HT1080 (cell line): ENCODE measurements at places on chromosomes 16 and 17.
A peak's percentile ranks its signal among the peaks of the same experiment; 100 is the strongest.

DNA sequence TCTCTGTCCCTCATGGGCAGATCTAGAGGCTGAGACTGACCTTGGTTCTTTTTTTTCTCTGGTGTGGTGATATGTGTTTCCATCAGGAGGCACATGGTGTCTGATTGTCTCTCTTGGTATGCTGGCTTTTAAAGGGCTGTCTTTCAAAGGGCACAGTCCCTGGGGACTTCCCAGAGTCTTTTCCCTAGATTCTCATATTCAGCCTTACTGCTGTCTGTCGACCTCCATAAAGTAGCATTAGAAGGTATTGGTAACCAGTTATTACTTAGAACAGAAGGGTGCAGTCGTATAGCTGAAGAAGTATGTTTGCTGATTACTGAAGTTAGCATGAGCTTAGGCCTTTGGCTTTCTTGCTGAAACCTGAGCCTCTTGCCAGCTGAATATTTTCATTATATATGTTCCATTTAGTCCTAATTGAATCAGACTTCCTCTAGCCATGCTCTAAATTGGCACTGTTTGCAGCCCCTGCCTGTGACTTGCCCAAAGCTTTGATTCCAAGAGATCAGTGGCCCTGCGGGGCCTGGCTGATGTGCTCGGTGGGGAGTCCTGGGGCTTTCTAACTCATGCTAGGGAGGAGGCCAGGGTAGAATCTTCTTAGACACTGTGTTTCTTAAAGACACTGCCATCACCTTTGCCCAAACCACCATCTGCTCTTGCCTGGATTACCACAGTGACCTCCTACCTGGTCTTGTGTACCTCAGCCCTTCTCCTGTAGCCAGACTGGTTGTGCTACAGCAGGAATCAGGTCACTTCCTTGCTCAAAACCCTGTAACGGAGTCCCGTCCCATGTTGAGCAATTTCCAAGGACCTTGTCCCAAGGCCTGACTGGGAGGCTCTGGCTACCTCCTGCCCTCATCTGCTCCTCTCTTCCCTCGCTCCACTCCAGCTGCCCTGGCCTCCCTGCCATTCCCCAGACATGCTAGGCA is 71.5 kb downstream of the WWP2 start:
- DNase-seq, result no peak

DNA sequence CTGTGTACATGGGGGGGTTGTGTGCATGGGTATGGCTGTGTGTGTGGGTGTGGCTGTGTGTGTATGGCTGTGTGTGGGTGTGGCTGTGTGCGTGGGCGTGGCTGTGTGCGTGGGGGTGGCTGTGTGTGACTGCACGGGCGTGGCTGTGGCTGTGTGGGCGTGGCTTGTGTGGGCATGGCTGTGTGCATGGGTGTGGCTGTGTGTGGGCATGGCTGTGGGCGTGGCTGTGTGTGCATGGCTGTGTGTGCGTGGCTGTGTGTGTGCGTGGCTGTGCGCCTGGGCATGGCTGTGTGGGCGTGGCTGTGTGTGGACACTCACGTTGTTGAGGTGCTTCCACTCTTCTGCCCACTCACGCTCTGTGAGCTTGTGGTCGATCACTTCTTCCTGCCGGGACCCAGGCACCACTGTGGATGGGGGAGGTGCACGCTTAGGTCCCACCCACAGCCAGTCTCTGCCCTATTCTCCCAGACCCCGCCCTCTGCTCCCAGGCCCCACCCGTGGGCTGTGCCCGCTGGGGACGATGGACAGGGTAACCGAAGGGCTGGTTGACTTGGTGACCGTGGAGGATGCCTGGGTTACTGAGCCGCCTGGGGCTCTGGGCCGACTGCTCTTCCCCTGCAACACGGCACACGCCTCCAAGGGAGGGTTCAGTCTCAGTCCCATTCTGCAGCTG is 16.0 kb upstream of the PABPN1L start:
- DNase-seq, result no peak

- no peak for DNase-seq
Observed at GRCh38 chr16:62709794-62710193, 673.6 kb upstream of the CDH8 start.

DNA sequence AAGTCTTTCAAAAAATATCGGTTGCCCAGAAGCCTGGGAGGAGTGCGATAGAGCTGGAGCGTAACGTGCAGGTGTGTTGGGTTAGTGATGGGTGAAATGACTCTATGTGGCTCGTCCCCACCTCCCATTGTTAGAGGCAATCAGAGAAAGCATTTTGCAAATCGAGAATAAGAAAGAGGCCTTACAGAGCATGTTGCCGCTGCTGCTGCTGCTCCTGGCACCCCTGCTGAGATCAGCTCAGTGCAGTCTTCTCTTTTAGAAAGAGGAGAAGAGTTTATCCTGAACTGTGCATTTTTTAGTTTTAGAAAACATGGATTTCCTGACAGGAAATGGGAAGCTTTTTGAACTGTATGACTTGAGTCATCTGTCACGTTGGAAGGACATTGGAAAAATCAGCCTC is 774.5 kb upstream of the RBFOX1 start:
- DNase-seq, result no peak

DNA sequence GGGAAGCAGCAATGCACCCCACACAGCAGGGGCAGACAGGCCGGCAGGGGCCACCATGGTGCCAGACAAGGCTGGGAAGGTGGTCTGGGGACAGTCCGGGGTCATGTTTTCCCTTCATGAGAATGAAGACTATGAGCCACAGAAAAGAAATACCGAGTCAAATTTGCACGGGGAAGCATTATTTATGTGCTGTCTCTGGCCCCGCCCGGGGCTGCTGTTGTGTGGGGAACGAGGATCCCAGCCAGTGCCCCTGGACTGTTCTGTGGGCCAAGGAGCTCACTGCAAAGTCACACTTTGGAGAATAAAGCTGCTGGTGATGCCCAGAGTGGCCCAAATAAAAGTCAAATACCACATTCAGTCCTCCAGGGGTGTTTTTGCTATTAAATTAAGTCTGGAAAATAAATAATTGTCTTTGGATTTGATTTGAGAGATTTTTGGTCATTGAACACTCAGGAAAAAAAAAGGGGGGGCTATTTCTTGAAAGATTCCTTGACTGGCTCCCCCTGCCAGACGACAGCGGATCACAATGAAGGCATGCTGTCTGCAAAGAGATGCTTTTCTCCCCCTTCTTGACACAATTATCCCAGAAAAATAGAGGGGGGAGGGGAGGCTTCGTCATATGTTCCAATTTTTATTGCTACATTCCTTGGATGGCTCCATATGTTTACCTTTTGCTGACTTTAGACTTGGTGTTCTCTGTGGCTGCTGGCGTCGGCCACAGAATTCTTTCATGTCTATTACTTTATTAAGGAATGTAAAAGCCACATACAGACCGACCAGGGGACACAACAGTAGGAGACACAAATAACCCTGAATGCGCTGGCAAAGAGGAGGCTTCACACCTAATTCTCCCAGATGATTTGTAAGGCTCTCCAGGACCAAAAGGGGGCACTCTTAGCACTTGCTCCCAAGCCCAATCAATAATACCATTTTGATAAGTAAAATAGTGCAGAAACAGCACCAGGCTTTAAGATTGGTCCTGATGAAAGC is 27.1 kb upstream of the ANKFN1 start:
- DNase-seq, result peak; percentile 68

DNA sequence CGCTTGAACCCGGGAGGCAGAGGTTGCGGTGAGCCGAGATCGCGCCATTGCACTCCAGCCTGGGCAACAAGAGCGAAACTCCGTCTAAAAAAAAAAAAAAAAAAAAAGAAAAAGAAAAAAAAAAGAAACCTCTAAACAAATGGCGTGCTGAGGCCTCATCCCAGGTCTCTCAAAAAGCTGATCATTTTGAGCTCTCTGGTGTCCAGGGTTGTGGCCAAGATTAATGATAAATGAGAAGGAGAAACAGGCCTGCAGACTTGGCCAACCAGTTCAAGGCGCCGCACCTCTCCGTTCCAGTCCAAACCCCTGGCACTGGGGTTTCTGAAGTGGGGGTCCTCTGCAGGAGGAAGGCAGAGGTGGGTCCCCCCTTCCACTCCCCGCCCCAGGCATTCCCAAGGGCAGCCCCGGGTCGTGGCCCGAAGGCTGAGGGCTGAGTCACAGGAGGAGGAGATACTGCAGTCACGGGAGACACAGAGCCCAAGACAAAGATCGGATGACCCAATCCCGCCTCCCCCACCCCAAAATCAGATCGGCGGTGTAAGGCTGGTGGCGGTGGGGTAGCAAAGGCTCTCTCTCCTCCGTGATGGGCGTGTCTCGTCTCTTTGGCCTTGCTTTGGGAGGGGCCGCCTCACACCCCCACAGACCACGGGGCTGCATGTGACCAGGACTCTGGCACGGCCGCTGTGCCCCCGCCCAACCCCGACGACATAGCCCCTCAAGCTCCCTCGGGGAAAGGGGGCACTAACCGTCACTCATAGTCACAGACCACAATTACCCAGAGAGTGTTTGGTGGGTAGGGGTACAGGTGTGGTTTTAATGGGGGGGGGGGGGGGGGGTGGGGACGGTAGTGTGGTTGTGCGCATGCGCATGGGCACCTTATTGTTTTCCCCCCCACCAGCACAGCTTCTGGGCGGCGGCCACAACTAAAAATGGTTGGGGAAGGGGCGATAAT is 1.1 kb downstream of the VAT1 start:
- DNase-seq, result peak; percentile 71

DNA sequence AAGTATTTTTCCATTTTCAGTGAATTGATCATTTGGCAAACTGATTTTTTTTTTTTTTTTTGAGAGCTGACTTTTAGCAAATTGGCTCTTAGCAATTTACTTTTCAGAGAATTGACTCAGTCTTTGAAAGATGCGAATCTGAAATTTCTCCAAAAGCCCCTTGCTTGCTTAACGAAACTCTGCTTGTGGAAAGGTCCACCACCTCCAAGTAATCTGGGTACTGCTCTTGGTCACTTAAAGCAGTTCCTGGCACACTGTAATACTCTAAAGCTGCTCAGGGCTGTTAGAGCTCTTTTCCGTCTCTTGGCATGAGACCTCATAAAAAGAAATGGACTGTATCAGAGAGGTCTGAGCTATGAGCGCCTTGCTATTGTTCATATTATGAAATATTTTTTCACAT is 2.9 kb downstream of the GSDMB start:
- DNase-seq, result no peak

DNA sequence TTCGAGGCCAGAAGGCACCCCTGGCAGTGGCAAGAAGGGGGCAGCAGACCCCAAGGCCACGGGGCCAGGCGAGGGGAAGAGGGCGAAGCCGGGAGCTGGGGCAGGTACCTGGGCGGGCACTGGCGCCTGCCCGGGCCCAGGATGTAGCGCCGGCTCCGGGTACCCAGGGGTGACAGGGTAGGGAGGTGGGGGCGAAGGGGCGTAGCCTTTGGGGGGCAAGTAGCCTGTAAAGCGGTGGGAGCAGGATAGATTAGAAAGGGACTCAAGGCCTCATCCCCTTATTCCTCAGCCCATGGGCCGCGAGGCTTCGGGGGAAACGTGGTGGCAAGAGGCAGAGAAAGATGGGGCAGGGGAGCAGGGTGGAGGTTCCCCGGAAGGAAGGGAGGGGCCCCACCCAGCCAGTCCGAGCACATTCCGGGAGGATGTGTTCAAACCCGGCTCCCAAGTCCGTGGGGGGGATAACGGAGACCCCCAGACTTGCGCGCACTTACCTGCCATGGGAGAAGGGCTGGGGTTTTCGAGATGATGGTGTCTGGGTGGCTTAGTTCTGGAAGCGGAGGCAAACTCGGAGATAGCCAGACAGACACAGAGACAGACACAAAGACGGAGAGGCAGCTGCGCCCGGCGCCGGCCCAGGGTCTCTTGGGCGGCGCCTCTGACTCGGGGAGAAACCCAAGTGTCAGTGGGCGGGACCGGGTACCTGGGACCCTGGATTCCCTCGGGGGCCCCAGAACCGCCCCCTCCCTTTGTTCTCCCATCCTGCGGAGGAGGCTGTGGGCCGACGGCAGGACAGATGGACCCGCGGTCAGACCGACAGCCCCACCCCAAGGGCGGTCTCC is 493 bp downstream of the PLSCR3 start:
- DNase-seq, result peak; percentile 23

DNA sequence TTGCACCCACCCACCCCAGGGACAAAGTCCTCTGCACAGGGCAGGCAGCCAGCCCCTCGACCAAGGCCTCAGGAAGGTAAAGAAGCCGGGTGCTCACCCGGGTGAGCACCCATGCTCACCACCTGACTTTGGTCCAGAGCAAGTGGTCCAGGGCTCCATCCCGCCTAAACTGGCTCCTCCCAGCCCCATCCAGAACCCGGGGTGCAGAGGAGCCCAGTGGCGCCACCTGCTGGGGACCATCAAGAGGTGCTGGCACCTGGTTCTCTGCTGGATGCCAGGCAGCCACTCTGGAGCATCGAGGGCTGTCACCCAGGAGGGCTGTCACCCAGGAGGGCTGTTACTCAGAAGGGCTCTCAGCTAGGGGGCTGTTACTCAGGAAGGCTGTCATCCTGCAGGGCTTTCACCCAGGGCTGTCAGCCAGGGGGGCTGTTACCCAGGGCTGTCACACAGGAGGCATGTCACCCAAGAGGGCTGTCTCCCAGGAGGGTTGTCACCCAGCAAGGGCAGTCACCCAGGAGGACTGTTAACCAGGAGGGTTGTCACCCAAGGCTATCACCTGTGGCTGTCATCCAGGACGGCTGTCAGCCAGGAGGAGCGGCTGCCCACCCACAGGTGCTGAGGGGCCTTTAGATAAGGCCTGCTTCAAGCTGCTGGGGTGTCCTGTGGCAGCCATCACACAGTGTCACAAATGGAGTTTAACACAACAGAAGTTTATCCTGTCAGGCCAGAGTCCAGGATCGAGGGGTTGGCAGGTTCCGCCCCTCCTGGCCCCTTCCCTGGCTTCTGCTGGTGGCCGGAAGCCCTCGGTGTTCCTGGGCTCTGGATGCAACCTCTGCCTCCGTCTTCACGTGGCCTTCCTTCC is 98.5 kb downstream of the TNFRSF13B start:
- DNase-seq, result peak; percentile 16

DNA sequence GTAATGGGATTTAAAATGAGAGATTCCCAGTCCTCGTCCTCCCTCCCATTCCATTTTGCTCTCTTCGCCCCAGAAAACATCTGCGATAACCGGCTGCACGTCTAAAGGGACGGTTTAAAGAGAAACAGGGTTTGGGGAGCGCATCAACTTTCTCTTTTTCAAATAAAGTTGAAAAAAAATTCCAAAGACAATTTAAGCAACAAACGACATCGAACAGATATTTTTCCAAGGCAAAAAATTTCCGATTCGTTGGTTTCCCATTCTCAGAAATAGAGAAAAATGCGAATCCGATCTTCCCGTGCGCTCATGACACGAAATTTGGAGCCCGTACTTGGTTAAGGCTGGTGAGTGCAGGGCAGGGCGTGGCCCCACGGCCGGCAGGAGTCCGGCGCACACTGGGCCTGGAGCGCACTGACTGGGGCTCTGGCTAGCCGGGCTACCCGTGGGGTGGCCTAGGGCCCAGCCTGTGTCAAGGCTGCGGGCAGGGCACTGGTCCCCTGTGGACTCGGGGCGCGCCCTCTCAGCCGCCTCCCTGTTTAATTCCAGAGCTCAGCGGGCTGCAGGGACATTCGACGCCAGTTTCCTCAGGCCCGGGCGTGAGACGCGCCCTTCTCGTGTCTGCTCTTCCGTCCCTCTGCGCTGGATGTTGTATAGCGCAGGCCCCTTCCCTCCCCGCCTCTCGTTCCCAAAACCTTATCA is 17.9 kb upstream of the ZFHX3 start:
- DNase-seq, result no peak

GRCh38 chr17:18206962-18207361 is 18.5 kb upstream of the LLGL1 start:
- DNase-seq, result no peak
